ENCODE measurements at places on chromosomes 3 and 15.
A peak's percentile ranks its signal among the peaks of the same experiment; 100 is the strongest.

- DNase-seq = no peak
Measured at GRCh38 chr15:87944050-87944449, 312.5 kb downstream of the NTRK3 start.

- no peak for DNase-seq
Measured at GRCh38 chr3:71537211-71537611, 46.3 kb downstream of the FOXP1 start.

DNA sequence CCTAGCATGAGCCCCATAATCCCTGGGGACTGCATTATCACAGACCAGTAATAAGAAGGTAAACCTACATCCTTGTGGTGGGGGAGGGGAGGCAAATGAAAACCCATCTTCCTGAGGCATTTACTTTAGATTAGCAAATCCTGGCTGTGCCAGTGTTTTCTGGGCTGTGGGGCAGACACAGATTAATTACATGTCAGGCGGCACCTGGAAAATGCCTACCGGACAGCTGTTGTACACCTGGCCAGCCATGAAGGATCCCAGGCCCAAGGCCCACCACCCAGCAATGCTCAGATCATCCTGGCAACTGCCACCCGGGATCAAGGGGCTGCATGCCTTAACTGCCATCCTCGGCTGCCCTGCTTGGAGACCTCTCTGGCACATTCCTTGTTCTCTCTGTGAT is 59.1 kb upstream of the RASA2 start:
- no peak for DNase-seq

GRCh38 chr3:46678280-46678679 is 15.2 kb downstream of the ALS2CL start:
- DNase-seq = no peak

DNA sequence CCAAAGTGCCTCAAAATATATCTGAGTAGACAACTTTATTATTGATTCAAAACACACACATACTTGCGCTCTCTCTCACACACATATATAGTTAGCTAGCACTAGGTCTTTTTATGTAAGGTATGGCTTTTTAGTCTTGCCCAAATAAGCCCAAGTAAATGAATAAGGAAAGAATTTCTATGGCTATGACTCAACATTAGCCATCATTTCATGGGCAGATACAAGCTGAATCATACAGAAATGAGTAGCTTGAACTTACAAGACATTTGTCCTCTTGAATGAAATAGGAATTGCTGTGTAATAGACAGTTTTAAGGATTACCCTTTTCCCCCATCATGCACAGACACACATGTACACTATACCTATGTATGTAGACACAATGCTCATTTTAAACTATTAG is 4.9 kb downstream of the CADPS start:
- DNase-seq = no peak

- DNase-seq = no peak
Measured at GRCh38 chr3:184907681-184908649, 96.0 kb downstream of the VPS8 start.

GRCh38 chr3:156795890-156796481 is 30.2 kb upstream of the LEKR1 start:
- peak; percentile 10 for DNase-seq

- no peak for DNase-seq
Measured at GRCh38 chr15:34578283-34578674, 5.2 kb downstream of the GOLGA8B start.

DNA sequence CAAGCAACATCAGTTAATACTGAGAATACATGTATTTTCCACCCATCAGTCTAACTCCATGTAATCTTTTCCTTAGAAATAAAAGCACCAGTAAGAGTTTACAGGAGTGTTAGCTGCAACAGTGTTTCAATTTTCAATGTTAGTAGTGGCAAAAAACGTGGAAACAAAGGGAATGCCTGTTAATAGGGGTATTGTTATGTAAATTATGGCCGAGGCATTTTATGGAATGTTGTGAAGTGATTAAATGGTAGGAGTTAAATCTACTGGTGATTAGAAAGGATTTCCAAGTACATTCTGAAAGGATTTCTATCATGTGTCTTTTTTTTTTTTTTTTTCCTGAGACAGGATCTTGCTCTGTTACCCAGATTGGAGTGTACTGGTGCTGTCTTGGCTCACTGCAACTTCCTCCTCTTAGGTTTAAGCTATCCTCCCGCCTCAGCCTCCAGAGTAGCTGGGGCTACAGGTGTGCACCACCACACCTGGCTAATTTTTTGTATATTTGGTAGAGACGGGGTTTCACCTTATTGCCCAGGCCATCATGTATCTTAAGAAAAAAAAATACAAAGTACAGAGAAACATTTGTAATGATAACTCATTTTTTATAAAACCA is 6.6 kb downstream of the ATP6V1A start:
- no peak for DNase-seq

DNA sequence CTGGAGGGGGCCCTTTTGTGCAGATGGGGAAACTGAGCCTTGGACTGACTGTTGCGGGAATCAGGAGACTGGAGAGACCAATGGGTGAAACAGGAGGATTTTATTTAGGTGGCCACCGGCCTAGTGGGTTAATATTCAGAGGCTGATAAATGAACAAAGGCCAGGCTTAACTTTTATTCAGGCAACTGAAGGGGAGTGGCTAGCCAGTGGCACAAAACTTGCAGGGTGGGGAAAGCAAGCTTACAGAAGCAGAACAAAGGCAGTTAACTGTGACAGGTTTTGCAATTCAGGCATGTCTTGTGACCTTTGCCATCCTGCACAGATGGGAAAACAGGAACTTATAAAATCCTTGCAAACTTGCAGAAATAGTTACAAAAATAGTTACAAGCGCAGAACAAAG is 24.9 kb upstream of the ACAD9 start:
- DNase-seq = no peak

DNA sequence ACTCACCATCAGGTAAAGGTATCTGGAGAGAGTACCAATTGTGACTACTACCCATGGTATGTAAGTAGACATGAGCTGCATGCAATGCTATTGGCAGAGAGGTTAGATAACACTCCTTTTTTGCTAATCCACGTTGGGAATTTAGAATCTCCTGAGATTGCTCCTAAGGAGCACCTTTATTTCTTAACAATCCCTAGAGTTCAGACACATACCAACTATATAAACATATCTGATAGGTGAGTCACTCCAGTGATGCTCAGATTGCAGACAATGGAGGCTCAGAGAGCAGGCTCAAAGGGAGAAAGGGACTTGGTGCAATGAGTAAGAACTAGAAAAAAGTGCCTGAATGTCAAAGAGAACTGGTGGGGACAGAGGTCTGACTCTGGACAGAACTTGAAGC is 47.0 kb upstream of the LRRFIP2 start:
- DNase-seq = no peak

- no peak for DNase-seq
Measured at GRCh38 chr3:123695731-123696640, 111.1 kb upstream of the HACD2 start.

DNA sequence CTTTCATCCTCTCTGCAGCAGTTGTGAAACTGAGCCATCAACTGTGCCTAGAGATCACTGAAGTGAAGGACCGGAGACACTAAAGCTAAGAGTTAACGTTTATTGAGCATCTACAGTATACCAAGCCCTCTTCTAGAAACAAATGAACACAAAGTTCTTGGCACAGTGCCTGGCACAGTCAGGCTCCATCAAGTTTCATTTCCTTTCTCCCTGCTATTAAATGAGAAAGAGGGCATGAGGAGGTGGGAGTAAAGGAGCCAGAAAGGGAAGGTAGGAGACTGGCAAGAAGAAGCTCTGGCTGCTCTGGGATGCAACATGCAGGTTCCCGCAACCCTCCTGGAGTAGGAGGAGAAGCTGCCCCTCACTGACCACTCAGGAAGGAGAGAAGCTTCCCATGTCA is 30.6 kb downstream of the CYP19A1 start:
- no peak for DNase-seq

GRCh38 chr3:176870451-176870850 is 326.8 kb downstream of the TBL1XR1 start:
- DNase-seq = no peak

- no peak for DNase-seq
Measured at GRCh38 chr3:168081171-168081771, 14.5 kb downstream of the GOLIM4 start.

DNA sequence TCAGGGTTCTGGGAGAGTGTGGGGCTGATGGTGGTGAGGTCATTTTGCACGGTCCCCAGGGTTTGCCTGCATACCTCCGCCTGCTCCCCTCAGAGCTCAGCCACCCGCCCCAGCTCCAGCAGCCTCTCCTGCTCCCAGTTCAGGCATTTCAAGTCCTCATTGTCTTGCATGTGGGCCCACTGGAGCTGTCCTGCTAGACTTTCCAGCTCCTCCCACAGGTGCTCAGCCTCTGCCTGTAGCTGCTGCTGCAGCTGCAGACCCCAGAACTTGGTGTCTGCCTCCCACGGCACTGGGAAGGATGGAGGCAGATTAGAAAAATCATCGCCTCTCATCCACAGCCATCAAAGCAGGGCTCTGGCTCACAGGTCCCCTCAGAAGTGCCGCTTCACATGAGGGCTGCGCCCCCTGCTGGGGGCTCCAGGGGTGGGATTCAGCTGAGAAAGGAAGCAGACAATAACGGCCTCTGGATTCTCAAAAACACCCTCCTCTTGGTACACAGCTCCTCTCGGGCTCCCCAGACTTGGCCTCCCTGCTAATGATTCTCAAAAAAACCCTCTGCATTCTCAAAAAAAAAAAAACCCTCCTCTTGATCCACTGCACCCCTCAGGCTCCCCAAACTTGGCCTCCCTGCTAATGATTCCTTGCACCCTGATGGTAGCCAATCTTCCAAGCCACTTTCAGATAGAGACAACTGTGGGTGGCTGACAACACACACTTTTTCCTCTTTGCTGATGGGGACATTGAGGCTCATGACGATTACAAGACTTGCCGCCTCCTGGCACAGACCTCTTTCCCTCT is 89.3 kb upstream of the C2CD4B start:
- DNase-seq = peak; percentile 40

DNA sequence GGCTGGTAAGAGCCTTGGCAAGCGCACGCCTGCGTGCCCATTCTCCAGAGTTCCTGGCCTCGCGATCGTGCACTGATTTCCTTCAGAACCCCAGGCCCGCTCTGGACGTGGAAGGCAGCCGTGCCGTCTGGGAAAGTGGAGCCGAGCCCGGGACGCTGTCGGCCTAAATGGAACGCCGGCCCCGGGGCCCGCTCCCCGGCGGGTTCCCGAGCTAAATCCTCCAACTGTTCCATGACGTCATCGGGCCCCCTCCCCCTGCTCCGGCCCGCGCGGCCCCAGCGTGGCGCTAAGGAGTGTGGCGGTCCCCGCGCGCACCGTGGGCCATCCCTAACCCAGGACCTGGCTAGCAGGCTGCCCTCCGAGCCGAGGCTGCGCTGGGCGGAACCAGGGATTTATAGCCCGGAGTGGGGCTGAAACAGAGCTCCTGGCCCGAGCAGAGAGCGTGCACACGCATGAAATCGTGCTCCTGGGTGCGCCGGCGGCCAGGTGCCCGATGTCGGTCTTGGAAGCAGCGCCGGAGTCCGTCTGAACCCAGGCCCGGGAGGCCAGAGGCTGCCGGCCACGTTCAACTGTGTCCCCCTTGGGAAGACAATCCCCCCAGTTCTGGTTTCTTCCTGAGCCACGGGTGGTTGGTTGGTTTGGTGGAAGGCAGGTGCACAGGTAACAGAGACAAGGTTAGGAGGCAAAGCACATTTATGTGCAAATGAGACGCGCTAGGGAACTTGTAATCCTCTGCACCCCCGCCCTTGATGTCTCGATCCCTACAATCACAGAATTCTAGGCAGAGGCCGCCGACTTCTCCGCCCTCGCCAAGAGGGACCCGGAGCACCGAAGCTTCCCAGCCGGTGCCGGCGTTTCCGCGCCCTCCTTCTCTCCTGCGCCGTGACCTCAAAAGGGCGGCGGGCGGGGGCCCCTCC is 84.9 kb upstream of the ETV5 start:
- peak; percentile 19 for DNase-seq

DNA sequence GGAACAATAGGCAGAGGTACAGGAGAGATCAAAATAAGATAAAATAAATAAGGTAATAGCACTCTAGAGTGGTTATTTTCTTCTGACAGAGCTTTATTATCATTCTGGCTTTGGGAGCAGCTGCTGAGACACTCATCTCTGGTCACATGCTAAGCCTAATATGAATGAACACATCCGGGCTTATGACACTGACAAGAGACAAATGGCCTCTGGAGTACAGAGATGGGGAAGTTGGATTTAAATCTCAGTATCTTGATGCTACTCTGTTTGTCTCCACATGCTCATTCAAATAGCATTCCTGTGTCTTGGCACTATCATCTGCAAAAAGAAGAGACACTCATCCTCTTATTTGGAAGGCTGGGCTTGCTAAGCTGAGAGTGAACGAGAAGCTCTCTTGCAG is 55.6 kb downstream of the TMEM45A start:
- DNase-seq = no peak

DNA sequence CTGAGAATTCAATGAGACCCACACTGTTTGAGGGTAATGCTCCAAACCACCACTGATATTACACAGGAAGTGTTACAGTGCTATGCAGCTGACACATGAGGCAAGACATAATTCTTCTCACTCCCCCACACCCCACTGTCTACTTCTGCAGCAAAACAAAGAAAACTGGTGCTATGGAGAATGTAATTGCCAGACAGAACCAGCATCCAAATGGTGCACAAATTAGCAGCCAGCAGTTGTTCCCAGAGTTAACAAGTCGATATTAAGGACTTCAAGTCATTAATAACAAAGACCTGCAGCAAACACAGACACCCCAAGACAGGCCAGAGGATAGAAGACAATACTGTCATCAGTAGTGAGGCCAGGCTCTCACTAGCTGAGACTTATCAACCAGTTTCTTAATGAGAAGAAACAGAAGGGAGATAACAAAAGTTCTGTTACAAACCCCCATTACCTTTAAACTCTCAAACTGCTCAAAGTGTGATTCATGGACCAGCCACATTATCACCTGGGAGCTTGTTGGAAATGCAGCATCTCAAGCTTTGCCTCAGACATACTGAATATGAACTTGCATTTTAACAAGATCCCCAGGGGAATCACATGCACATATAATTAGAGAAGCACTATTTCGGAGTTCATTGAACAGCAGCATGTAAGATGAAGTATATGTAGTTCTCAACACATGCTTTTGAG is 58.7 kb upstream of the FNDC3B start:
- no peak for DNase-seq

GRCh38 chr15:63836579-63836978 is 2.8 kb upstream of the HERC1 start:
- no peak for DNase-seq

GRCh38 chr3:196344663-196345062 is 6.5 kb upstream of the TM4SF19 start:
- DNase-seq = peak; percentile 65

GRCh38 chr3:124856677-124857076 is 30.5 kb downstream of the ITGB5 start:
- no peak for DNase-seq

DNA sequence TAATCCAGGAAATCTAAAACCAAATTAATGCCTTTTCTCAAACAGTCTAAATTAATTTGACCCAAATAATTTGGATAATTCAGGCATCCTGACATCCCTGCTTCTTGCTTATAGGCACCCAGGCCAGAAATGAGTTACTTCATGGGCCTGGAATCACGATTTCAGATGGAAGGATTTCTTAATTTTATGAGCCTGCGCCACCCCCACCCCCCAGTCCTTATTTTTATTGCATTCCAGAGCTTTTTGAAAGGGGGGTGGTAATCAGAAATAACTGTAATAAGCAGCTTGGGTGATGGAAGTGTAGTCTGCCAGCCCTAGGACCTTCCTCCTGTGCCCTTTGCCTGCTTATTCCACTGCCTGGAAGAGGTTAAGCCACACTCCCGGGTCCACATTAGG is 1.3 kb downstream of the AP2M1 start:
- DNase-seq = no peak
